ENCODE measurements at places on chromosomes 7 and 10.

DNA sequence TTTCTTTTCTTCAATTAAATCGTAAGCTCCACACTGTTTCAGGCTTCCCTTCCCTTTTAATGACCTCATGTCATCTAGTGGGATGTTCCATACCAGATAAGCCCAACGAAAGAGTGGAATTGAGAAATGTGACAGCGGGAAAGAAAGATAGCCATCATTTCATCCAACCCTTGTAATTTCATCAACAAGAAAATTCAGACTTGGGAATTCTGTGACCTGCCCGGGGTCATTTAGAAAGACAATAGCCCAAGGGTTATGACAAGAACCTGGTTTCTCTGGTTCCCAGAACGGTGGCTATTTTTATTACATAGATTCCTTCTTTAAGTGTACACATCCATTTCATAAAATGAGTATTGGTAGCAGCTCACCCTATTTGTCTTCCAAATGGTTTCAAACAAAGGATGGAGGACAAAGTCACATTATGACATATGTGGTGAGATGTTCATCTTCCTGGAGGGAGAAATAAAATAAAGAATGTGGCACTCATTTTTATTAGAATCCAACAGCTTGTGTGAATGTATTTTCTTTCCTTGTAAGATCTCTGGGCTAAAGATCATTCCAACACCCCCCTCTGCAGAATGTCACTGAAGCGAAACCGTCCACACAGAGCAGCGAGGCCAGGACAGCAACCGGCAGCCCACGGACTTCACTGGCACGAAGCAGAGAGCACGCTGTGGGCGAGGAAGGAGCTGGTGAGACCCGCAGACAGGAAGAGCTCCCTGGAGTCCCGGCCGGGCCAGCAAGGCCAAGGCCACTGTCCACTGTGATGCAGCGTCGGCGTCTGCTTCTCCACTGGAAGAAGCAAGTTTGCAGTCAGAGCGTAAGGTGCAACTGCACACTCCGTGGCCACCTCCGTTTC is 199.9 kb downstream of the KLF6 start:
- DNase-seq, result no peak

DNA sequence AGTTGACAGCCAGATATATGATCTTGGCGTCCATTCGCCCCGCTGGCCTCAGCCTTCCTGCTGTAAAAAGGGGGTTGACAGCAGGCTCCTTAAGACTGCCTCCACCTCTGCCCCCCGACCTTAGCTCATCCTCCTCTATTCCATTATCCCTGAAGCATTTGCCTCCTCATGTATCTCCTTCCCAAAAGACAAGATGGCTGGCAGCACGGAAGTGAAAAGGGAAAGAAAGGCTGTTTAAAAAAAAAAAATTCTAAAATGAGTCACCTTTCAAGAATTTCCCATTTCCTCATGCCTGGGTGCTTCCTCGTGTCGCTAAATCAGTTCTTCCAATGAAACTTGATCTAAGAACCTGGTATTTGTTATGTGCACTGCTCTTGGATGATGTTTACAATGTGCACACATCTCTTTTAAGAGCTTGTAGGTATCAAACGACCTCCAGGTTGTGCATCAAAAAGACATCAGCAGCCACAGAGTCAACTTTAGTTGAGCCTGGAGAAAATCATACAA is 1.7 kb downstream of the SCRN1 start:
- DNase-seq, result no peak

DNA sequence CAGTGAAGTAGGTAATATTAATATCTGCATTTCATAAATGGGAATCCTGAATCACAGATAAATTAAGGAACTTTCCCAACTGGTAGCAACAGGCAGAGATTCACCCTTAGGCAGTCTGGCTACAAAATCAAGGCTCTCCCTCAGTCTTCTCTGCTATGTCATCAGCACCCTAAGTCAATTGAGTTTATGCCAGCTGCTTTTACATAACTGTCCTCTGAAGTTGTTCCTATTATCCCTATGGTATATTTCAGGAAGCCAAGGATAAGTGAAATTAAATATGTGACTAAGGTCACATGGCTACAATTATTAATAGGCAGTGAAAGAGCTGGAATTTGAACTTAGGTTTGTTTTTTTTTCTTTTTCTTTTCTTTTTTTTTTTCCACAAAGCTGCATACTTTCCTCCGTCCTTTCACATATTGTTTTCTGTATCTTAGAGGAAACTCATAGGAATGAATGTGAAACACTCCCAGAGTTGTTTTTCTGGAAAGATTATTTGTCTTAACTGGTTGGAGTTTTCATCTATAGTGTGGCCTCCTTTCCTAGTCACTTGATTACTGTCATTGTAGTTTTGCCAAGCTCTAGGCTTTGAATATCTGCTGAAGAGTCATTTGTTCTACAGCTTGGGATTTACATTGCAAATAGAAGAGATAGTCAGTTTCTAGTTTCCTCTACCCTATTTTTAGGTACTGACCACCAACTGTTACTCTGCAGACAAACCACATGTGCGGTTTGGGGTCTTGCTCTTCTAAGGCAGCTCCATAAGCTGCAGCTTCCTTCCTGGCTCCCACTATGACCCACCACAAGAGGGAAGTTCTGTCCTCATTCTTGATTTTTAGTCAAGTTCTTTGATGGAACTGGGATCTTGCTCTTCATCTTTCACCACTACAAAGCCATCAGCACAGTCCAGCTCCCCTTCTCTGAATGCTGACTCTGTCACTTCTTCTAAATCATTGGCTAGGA is 338.0 kb upstream of the KIAA1217 start:
- DNase-seq, result no peak

DNA sequence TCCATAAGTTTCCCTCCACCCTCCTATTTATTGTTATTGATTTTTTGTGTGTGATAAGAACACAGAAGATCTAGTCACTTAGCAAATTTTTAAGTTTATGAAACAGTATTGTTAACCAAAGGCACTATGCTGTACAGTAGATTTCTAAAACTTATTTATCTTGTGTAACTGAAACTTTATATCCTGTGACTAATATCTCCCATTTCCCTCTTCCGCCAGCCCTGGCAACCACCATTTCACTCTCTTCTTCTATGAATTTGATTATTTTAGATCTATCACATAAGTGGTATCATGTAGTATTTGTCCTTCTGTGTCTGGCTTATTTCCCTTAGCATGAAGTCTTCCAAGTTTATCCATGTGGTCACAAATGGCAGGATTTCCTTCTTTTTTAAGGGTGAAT is 144.3 kb upstream of the INHBA start:
- no peak for DNase-seq

GRCh38 chr10:99938563-99938962 is 71.2 kb downstream of the DNMBP start:
- DNase-seq, result peak; percentile 7

DNA sequence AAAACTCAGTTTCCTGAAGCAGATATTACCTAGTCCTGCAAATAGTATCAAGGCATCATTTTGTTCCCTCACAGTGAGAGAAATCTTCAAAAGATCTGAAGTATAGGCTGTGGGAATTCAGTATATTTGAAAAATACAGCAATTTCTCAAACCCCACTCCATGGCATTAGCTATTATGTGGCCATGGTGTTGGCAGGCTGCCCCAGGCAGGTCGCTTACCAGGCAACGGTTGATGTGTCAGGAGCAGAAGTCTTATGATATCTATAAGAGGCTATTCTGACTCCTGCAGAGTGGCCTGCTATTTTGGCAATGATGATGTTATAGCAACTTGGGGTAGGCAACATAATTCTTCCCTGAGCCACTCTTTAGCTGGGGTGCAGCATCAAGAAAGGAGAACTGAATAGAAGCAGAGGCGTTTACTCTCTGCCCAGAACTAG is 187.9 kb downstream of the PLXDC2 start:
- DNase-seq, result no peak

DNA sequence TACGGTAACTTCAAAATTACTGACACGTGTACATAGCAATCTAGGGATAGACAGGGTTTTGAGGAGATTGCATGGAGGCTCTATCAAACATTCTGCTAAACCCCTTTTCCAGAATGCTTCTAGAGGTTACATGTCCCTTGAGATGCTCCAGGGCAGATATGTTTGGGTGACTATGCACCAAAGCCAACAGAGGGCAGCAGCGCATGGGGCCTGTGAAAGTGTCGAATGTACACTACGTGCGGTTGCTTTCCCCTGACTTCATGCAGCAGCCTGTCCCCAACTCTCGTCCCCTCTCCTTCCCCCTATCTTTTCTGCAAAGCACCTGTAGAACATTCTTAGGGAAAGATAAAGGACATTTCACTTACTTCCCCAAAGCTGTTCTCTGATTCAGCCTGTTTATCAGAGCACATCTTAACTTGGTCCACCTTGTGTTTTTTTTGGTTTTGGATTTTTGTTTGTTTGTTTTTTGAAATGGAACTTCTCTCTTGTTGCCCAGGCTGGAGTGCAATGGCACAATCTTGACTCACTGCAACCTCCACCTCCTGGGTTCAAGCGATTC is 90.2 kb downstream of the UBE3C start:
- peak; percentile 34 for DNase-seq

DNA sequence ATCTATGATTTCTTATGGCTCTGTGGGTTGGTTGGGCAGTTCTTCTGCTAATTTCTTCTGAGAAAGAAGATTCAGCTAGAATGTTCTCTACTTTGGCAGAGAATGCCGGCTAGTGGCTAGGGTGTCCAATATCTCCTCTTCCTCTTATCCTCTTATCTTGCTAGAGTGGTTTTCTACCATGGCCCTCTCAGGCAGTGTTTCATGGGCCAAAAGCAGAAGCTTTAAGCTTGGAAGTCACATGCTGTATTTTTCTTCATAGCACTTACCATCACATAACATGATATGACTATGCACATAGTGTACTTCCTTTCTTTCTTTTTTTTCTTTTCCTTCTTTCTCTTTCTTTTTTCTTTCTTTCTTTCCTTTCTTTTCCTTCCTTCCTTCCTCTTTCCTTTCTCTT is 140.0 kb downstream of the ITGB8 start:
- DNase-seq, result no peak

- no peak for DNase-seq
Observed at GRCh38 chr7:104039363-104039762, 49.9 kb upstream of the RELN start.

DNA sequence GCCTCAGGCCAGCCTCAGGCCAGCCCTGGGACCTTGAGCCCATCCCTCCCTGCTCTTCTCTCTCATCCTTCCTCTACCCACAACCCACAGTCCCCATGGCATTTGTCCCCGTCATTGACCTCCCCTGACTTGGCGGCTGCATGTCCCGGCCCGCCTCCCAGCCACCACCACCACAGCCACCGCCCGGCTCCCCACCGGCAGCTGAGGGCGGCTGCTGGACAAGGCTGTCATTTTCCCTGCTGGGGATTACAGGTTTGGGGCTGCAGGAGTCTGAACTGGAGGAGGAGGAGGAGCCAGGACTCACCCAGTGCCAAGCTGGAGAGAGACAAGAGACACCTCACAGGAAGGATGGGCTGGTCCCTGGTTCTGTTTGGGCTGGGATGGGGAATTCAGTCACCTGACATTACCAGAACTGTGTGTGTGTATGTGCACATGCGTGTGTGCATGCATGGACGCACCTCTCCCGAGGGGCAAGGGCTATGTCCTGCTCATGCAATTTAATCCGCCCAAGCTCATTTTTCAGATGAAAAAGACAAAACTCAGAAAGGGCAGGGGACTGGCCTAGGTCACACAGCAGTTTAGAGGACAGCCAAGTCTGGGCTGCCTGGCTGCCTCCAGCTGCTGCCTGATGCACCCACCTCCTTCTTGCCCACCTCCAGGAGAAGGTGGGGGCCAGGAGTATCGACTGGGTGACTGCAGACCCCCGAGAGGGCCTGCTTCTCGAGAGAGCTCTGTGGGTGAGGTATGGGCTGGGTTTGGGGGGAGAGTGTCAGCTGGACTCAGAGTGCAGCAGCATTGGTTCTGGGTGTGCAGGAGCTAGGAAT is 113.1 kb downstream of the ZMIZ1 start:
- DNase-seq, result no peak

GRCh38 chr10:78931321-78932053 is 137.3 kb upstream of the ZMIZ1 start:
- DNase-seq, result no peak

DNA sequence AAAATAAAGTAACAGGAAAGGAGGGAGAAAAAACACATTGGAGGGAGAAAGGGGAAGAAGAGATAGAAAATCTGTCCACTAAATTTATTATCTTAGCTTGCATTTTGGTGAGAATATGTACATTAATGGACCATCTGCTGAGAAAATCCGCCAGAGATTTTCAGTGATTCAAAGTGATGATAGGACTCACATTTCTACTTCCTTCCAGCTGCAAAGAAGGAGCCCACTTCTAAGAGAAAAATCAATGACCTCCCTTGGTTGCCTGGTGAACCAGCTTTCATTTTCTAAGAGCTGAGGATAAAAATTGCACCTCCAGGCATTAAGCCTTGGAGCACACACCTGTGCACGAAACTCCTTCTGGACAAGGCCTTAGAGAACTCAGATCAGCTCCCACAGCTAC is 404.3 kb downstream of the SFMBT2 start:
- DNase-seq, result no peak

DNA sequence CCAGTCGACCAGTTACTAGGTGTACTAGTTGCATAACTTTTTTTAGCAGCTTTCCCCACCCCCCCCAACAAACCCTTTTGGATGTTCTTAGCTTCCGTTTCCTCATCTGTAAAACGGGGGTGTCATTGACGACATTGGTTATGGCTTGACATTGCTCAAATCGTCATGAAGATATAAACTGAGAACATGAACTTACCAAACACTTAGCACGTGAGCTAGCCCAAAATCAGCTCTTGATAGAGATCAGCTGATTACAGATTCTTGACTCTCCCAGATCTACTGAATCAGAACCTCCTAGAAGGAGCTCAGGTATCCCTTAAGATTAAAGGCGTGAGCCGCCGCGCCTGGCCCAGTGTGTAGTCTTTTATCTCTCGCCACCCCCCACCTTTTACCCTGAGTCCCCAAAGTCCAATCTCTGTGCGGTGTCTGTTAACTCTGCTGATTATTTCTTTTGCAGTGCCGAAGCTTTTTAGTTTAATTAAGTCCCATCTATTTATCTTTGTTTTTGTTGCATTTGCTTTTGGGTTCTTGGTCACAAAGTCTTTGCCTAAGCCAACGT is 1.0 kb upstream of the GNA12 start:
- peak; percentile 31 for DNase-seq

DNA sequence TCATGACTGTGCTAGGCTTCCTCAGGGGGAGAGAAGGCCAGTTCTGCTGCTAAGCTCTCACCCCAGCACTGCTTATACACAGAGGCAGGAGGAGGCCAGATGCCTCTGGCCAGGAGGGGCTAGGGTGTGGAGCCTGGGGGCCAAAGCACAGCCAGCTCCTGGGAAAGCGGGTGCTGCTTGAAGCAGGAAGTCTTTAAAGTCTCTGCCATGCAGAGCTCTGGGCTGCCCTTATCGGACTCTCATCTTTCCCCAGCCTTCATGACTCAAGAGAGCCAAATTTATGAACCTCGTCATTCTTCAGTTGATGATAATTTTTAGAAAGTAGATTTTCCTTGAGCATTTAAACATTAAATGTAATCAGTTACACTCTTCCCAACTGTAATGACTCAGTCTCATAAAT is 11.2 kb upstream of the TSPAN14 start:
- peak; percentile 66 for DNase-seq

DNA sequence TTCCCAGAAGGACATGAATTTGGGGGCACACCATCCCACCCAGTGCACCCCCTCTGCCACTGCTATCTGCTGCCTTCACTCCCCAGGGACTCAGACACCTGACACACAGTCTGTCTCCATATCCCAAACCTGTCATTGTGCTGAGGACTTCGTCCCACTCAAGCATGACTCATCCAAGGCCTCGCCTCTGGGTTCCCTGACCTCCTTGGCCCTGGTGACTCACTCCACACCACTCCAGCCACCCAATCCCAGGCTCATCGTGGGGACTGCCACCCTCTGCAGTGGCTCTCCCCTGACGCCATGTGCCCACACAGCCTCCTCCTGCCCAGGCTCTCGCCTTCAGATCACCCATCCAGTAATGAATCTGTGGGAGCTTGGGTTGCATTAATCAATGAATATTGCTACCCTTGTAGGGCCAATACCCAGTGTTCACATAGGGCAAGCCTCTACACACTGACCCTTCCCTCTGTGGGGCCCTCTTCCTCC is 6.6 kb upstream of the INSIG1 start:
- peak; percentile 63 for DNase-seq

Data from erythroblast (primary cell).